ENCODE measurements at places on chromosomes 6 and 20.
A peak's percentile ranks its signal among the peaks of the same experiment; 100 is the strongest.

- no peak for DNase-seq
These were observed 215.8 kb upstream of the CDYL start for GRCh38 chr6:4560221-4561077.

DNA sequence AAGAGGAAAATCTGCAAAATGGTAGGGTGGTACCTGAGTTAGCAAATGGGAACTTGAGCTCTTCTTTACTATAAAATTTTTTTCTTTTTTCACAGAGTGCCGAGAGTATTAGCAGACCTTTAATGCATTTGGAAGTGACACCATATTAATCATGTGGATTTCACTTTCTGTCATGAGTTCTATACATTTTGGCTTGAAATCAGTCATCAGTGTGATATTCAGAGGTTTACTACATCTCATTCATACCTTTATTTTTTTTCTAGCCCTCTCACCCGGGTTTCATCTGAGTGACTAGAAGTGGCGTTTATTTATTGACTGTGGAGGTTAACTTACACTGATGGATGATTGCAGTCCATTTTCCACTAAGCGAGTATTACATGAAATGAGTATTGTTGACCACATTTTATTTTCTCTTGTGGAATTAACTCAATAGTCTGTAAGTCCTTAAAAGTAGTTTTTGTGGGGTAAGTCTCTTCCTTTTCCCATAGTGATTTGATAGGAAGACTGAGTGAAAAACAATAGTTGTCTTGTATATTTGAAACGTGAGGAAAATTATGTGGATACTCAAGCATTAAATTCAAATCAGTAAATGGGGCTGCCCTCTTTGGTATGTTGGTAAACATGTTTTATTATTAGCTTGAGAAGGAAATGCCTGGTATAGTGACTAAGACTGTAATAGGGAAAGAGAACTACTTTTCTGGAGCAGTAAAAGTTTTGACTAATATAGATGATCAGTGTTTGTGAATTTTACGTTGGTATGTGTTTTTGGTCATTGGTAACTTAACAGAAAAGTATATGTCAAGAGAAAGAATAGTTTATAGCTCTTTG, 55.5 kb downstream of the JARID2 start:
- DNase-seq = no peak

DNA sequence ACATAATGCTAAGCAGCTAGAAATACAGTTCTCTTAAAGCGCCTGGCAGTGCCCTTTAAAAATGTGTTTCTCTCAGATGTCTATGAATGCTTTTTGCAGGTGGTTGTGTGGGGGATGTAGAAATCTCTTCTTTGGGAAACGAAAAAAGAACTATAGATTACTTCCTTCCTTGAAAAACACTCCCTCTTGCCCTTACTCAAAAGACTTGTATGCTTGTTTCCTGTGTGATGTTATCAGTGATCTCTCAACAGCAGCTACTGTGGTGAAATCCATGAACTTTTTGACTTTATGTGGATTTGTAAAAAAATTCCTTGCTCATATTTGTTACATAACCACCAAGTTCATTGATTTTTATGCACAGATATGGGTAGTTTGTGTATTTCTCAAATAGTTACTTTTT, 916.5 kb downstream of the QKI start:
- no peak for DNase-seq

GRCh38 chr20:1417273-1417672, 24.4 kb upstream of the FKBP1A start:
- no peak for DNase-seq

- DNase-seq = no peak
These were observed 146.0 kb downstream of the LAMP5 start for GRCh38 chr20:9660236-9660868.

DNA sequence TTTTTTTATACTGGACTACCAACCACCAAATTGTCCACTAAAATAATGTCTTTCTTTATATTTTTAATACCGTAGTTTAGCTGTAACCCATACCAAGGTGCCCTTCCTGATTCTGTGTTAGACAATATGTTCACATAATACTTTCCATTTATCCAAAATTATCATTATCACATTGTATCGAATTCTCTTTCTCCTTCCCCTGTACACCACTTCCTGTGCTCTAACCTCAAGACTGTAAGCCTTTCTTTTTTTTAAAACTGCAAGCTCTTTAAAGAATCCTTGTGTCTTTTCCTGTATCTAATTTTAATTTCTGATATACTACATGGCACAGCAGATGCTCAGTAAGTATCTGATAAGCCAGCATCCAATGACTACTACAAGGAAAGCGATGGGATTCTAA, 917.5 kb downstream of the EYS start:
- DNase-seq = no peak

DNA sequence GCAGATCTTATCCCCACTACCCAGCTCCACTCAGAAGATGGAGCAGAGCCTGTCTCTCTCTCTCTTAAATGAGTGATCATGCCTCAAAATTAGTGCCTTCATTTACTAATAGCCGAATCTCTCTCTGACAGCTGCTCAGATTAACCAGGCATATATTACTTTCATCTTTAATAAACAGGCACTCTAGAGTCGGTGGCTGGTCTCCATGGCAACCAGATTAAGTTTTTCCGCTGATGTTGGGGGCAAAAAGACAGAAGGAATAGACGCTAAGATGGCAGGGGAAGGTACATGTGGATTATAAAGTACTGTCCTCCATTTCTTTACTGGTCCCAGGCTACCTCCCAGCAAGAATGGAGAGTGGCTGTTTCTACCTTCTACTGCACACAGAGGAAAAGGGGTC, 121.6 kb downstream of the QRSL1 start:
- DNase-seq = no peak

DNA sequence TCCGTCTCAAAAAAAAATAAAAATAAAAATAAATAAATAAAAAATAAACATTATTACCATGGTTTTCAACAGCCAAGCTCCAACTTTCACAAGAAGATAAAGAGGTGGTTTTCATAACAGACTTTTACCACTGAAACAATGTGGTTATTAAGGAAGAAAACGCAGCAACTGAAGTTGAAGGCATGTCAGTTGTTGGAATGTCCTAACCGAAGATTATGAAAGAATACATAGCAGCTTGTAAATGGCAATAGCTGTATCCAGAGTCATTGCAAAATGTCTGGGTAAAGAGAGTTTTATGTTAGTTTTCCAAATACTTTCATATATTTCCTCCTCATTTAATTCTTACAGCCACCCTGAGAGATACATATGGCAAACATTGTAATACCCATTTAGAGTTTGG, 161.6 kb upstream of the MARCKS start:
- no peak for DNase-seq

- no peak for DNase-seq
These were observed 94.5 kb downstream of the PREX1 start for GRCh38 chr20:48733296-48733790.

DNA sequence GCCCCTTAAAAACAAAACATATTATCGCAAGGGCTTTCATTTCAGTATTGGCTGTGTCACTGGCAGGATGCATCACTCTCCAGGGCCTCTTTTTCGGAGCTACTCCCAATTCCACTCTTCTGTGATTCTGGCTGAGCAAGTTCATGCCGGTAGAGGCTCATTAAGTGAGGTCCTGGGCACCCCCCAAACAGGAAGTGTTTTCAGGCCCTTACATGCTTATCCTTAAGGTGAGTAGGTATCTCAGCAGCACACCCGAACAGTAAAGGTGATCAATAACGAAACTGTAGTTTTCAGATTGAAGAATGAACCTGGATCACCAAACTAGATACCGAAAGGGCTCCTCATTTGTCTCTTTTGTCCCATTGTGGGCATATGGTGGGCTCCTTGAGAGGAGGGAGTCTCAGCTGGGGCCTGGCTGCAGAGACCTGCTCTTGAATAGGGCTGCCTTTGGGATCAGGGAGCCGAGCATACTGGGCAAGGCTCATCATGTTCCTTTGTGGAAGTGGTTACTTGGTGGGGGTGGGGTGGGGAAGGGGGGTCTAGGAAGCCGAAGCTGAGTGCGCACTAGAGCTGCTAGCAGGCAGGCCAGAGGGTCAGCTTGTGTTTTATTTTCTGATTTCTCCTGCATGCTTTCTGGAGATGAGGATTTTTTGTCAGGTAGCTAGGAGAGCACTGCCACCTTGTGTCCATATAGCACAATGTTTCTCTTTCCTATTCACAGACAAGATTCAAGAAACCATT, 65.2 kb downstream of the CDS2 start:
- DNase-seq = no peak

GRCh38 chr6:153511896-153512496, 380.9 kb upstream of the RGS17 start:
- DNase-seq = no peak

- no peak for DNase-seq
These were observed 99.3 kb upstream of the VSTM2L start for GRCh38 chr20:37803438-37804307.

DNA sequence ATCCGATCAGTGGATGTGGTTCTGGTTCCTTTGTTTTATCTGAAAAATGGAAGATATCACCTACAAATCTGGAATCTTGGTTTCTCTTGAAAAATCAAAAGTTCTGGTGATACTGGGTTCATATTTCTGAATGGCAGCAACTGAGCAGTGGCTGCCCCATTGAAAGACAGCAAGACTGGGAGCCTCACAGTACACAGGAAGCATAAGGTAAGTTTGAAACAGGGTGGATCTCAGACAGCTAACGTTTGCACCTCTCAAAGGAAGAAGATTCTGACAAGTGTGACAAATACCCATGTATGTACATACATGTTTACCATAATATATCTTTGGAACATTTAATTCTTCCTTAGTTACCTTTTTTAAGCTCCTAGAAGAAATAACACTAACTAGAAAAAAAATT, at the start of gene SAMD3:
SAMD3 (minus strand) TSS at position 177 of the 400 bp plus-strand sequence. CDS start 7,678 bp downstream, outside the sequence.
- DNase-seq = no peak

- DNase-seq = no peak
These were observed 45.3 kb downstream of the PDSS2 start for GRCh38 chr6:107413966-107414645.

GRCh38 chr6:55530931-55531330, 48.1 kb downstream of the HMGCLL1 start:
- no peak for DNase-seq

DNA sequence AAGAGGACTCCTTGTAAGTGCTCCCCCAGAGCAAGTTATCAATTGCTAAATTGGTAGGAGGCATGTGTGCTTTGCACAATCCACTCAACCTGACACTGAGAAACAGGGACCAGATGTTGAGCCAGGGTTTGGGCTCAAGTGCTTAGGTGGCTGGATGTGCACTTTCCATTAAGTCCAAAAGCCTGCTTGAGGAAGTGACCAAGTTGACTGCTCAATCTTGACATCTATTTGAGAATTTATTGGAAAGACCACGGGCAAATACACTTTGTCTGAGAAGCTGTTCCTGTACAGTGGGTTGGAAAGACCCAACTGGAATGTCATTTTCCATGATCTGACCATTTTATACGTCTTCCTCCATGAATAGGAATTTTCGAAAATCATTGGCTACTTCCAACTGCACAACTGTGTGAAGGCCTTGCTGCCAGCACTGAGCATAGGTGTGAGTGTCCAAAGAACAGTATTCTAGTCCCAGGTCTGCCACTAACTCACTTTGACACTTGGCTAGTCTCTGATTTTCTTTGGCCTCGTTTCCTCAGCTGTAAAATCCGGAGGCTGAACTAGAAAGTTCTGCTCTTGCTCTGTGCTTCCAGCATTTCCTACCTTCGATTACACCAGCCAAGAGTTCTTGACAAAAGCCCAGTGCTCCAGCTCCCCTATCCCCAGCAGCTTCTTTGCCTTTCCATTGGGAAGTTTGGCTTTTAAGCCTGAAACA, 186.9 kb upstream of the ECI2 start:
- DNase-seq = no peak

- DNase-seq = no peak
These were observed 105.9 kb downstream of the HIVEP2 start for GRCh38 chr6:142838821-142839685.

DNA sequence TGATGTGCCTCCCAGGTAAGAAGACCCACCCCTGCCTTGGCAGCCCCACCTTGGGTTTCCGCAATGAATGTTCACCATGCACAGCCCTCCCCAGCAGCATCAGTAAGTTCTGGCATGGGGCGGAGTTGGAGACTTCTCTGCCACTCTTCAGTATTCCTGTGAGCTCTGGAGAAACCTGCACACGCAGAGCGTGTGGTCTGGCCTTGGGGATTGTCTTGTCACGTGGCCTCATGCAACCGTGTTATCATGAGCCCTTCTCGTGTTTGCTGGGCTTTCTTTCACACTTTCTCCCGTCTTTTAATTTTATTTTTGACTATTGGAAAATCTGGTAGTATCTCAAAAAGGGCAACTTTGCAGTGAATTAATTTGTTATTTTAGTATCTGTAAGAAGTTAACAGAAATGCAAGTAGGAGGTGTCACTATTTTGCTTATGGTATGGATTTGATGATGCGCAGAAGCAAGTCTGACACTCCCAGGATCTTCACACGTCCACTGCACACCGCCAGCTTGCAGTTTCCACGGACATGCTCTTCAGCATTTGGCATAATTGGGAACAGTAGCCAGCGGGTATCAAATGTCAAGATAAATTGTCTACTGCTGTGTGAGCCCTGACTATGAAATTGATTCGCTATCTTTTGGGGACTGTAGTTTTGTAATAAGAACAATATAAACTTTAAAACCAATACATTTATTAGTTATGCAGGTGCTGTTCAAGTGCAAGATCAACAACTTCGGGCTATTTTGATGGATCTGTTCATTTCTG, 463.5 kb downstream of the QKI start:
- no peak for DNase-seq

- DNase-seq = no peak
These were observed 48.2 kb upstream of the TLDC2 start for GRCh38 chr20:36827541-36828279.

DNA sequence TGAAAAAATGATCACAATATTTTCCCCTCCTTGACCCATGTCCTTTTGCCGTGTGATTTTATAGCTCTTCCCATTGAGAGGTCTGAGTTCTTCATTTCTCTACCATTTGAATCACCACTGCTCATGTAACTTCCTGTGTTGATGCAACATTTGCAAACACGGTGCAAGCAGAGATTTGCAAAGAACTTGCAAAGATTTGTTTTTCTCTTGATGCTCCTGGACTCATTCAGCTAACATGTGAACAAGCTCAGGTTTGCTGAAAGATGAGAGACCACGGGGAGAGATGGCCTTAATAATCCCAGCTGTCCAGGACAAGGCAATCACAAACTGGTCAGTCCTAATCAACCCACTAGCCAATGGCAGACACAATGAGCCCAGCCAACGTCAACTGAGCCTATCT, 8.6 kb downstream of the VNN2 start:
- no peak for DNase-seq

DNA sequence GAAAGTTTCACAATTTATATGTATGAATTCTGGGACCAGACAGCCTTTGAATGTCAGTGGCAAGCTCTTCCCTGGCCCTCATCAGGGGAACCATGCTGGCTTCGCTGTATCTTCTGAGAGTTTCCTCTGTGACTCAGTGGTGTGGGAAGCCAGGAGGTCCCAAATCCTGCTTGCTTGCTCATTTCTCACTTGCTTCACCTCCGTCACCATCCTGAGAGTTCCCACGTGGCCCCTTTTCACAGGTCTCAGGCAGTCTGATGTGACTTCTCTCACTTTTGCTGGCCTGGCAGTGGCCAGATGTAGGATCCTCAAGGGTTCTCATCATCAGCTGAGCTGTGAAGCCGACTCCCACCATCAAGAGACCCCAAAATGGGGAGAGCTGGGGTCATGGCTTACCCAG, 28.4 kb upstream of the RIN2 start:
- no peak for DNase-seq

DNA sequence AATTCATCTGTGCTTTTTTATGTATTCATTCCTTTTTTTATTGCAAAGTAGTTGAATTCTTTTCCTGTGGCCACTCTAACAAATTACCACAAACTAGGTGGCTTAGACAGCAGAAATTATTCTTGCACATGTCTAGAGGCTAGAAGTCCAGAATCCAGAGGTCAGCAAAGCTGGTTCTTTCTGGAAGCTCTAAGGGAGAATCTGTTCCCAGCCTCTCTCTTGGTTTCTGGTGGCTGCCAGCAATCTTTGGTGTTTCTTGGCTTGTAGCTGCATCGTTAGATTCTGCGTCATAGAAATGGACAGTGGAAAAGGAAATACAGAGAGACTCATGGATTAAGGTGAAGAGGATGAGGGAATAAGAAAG, 39.3 kb downstream of the GSTA2 start:
- DNase-seq = peak; percentile 68

Measured in tibial artery (tissue), 4 donors.